Memory B cell (primary cell): ENCODE measurements at places on chromosomes 5 and 9.

DNA sequence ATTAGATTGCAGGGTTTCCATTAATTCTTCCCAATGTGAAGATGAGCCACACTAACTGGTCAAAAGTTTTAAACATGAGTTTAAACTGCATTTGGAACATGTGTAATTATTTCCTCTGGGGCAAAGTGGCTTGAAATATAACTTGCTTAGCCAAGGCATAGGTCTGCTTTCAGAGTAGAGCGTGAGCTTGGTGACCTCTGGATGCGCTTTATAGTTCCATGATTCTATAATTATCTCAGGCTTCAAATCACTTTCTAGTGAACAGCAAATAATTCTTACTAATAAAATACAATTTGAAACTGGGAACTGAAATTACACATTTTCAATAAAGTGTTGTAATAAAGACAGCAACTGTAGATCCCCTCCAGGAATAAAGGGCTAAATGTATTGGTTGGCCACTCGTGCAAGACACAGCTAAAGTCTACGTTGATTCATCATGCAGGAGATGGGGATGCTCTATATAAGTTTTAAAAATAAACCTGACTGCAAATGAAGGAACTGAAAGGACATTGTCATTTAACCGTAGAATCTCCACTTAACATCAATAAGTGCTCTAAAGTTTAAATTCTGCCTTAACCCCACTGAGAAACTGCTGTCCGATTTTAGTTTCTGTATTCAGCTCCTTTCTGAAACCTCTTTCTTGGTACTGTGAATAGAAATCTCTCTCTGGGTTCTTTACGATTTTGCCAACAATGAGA is 460.0 kb downstream of the PSAT1 start:
- no peak for DNase-seq

DNA sequence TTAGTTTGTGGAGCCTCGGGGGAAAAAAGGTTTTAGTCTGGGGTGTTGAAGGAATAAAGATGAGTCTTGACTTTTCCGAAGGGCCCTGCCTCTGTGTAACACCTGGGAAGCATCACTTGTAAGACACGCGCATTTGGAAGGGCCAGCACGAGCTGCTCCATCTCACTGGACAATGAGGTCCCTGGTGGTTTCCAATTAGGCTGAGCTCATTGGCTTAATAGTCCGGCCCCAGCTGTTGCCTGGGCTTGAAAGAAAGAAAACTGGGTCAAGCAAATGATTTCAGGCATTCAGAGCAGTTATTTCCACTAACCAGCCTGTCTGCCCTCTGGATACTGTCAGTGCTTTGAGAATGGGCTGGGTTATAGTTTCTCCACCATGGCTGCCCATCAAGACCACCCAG is 64.5 kb downstream of the NSUN2 start:
- DNase-seq, result no peak

GRCh38 chr9:36165826-36166167 is 3.4 kb upstream of the CCIN start:
- no peak for DNase-seq

GRCh38 chr5:173530547-173530946 is 85.9 kb downstream of the BOD1 start:
- no peak for DNase-seq

DNA sequence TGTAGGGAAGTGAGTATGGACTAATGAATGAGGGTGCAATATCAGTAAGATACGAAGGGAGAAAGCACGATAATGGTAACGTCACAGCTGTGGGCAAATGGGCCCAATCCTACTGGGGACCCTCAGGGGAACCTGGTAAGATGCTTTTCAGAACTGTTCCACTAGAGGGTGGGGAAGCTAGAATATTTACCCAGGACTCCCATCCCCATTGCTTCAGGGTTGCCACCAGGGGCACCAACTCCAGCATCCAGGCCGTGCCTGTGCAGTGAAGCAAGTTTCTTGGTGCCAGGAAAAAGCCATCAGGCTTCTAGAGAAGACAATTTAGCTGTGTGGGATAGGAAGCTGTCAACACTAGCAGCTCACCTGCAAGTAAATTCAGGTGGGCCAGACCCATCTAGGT is 409.3 kb downstream of the AGTPBP1 start:
- no peak for DNase-seq

GRCh38 chr9:9791611-9792010 is 821.2 kb downstream of the PTPRD start:
- DNase-seq, result no peak

DNA sequence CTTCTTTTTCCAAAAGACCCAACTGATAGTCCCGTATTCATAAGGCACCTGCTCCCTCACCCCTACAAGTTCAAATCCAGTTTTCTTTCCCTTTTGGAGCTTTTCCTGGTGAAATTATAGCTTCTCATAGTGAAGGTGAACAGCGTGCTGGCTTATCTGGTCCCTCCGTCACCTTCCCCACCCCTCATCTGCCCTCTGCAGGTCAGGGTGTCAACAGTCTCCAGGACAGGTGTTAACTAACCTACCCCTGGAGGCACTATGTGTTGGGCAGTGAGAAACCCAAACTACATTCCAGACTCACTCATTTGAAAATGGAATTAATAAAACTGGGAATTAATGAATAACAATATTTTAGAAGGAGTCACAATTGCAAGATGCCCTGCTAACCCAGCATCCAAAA is 109.0 kb upstream of the TAS2R1 start:
- no peak for DNase-seq

DNA sequence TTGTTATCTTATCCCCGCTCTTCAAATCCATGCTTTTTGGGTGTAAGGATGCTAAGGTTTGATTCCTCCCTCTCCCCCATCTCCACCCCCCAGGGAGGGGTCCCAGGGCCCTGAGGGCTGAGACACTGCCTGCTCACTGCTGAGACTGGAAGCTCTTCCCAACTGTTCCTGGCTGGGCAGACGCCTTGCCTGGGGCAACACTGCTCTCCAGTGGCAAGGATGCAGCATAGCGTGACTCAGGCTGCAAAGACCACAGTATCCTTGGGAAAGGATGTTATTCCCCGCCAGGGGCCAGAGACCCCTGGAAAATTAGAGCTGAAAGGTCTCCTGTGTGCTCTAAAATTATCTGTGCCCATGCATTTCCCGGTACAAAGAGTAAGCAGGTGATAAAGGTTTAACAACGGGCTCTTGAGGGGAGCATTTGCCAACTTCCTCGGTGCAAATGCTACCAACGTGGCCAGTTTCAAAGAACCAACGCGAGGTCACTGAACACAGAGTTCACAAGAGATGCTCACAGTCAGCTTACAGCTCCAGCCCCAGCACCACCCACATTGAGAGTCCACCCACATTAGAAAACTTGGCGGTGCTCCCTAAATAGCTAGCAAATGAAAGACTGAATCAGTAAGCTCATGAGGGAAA is 271.9 kb downstream of the NSG2 start:
- no peak for DNase-seq

- no peak for DNase-seq
These were observed 86.7 kb downstream of the STK32A start for GRCh38 chr5:147321569-147321968.

DNA sequence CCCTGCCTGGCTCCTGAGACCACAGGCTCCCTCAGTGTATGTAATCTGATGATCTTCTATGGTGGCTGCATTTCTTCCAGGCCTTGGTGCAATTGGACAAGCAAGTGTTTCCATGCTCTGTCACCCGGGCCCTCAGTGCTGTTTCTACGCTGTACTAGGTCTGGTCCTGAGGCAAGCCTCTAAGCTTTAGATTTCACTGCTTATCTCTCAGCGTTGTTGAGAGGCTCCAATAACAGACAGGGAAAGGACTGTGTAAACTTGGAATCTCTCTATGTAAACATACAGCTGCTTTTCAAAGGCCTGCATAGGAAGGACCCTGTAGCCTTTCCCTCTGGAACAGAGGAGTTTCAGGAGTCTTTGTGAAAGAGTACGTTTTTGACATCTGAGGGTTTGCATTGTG is 38.6 kb upstream of the NFIB start:
- no peak for DNase-seq

DNA sequence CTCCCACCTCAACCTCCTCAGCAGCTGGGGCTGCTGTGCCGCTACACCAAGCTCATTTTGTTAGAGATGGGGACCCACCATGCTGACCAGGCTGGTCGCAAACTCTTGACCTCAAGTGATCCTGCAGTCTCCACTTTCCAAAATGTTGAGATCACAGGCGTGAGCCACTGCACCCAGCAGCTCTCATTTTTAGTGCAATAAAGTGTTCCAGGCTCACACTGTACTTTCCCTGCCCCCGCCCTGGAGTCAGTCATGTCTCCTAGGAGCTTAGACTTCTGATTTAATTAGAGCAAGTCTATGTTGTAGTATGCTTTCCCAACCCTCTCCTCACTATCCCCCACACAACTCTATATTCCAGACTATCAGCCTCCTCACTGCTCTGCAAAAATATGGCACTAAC is 238.0 kb upstream of the ACTBL2 start:
- DNase-seq, result no peak

- no peak for DNase-seq
These were observed 90.5 kb downstream of the MARCHF3 start for GRCh38 chr5:126939887-126940286.

DNA sequence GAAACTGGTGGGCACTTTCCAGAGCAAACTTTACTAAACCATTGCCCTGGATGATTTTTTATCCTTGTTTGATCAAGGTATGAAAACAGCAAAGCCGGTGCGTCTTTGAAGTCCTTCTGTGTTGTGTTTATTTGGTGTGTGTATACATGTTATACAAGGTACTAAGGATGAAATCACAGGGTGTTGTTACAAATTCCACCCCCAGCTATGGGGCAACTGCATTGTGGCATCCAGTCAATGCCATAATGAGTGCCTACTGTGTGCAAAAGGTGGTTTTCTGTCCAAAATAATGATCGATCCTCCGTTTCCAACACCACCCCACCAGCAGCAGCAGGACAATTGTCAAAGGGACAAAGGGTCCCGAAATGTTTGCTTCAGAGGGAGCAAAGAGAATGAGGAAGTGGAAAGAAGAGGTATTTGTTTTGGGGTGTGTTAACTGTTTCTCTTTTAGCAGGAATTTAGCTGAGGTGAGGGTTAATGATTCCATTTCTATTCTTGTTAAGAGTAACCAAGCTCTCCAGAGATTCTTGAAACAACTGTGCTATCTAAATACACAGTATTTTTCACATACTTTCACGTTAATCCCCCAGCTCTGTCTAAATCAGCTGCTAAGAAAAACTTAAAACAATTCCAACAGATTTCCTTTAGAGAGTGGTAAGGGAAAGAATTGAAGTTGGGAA is 568.7 kb upstream of the KLF4 start:
- no peak for DNase-seq

DNA sequence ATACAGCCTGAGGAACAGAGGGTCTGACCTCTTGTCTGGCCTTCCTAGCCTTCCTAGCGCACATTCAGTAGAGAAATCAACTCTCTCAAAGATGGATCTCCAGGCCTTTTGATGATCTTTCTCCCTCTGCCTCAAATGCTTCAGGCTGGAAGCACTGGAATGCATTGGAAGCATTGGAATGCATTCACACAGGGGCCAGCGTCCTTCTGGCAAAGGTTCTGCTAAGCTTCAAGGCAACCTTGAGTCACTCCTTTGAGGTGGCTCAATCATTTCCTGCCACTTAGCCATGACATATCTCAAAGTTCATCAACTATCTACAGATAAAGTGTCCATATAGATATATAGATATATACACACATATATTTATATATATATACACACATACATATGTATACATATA is 42.9 kb downstream of the OR2K2 start:
- DNase-seq, result no peak

GRCh38 chr5:179370490-179371120 is 25.3 kb upstream of the ADAMTS2 start:
- DNase-seq, result no peak

- DNase-seq, result no peak
These were observed 152.1 kb upstream of the DHFR start for GRCh38 chr5:80806929-80807328.

GRCh38 chr9:15509931-15510788 is 610 bp downstream of the PSIP1 start:
- DNase-seq, result no peak

- DNase-seq, result no peak
These were observed 55.1 kb downstream of the KIAA1958 start for GRCh38 chr9:112541685-112542084.

- DNase-seq, result no peak
These were observed 7.7 kb upstream of the TRAF1 start for GRCh38 chr9:120934281-120934680.

DNA sequence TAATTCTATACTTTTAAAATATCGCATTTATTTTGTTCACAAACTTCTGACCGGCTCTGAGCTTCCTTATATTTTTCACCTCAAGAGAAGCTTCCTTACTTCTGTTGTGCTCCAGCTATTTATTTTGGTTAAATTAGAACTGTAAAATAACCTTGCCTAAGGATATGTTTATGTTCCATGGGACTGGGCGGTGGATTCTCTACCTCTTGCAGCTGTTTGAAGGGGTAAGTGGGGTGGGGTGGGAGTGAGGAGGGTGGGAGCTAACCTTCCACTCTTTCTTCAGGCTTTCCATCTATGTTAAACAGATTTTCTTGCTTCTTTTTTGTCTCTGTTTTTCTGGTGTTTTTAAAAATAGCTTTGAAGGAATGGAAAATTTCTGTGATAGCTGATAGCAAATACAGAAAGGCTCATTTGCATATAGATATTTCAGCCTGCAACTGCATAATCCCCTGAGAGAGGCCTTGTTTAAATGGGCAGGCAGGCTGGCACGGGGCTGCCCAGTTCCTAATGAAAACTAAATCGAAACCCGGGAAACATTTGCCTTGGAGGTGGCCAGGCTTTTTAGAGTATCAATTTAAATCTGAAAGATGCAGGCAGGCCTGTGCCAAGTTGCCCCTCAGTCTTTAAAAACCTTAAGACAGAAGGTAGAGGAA is 122.1 kb upstream of the DMAC1 start:
- DNase-seq, result no peak

DNA sequence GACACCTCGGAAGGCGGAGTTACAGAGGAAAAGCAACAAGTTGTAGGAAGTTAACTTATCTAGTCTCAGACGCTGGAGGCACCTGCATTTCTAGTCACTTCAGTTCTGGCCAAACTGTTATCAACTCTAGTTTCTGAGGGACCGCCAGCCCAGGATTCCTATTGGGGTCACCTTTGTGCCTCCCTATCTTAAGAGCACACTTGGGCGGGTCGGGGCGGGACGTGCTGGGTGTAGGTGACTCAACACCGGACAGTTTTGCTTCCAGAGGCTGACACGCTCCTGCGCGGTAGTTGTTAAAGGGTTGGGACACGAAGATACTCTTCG is 679 bp upstream of the KDM4C start:
- no peak for DNase-seq

- DNase-seq, result no peak
These were observed 1.6 kb upstream of the OXCT1 start for GRCh38 chr5:41871852-41872251.

GRCh38 chr5:76696251-76696650 is 19.7 kb upstream of the F2R start:
- no peak for DNase-seq

- DNase-seq, result no peak
These were observed 318.9 kb upstream of the RIOK2 start for GRCh38 chr5:97501965-97502305.

- DNase-seq, result no peak
These were observed 151.0 kb downstream of the FER start for GRCh38 chr5:108898707-108899106.

- DNase-seq, result no peak
These were observed 9.1 kb upstream of the GPSM1 start for GRCh38 chr9:136318111-136318775.

GRCh38 chr5:138706655-138707480 is 46.4 kb upstream of the CTNNA1 start:
- DNase-seq, result no peak
